ENCODE measurements at places on chromosomes 3 and 15. TPM values are rescaled to one million over a fixed set of nuclear protein-coding genes. Genes with fewer than 3 reads are reported as not detected.
A peak's percentile ranks its signal among the peaks of the same experiment; 100 is the strongest.

Gene PROS1
- total RNA-seq: 75.9 TPM

GRCh38 chr15:73854265-73854664 lies 19.1 kb upstream of the TBC1D21 start:
- DNase-seq: no peak

DNA sequence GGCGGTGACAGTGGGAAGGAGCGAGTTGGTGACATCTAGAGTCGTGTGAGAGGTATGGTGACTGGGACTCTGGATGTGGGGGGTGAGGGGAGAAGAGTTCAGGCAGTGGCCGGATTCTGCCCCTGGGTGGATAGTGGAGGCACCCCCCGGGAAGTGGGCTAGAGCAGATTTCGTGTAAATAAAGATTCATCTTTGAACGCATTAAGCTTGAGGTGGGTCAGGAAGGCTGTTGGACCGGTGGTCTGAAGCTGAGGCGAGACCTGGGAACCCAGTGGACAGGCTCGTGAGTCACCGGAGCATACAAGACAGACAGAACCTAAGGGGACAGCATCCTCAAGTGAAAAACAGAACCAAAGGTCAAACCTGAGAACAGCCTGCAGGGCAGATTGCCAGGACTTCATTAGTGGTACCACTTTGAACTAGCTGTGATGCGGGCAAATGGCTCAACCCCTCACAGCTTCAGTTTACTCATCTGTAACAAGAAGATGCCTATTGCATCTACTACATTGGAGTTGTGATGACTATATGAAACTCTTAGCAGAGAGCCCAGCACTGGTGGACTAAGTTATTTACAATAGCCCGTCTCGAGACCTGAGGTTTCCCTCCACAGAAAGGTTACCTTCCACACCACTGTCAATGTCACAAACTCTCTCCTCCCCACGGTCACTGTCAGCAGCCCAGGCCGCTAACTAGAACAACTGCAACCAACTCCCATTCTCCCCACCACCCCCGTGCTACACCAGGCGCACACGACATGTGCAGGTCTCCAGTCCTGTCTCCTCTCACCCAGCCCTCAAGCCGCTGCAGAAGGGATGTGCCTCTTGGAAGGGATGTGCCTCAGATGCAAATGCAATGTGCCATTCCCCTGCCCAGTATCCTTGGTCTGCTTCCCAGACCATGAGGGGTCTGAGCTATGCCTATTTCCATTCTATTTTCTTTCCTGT lies 901 bp upstream of the CLN6 start:
- peak; percentile 26 for DNase-seq

Gene MCCC1
- 17.9 TPM for total RNA-seq

GRCh38 chr15:46901001-46901400 lies 816.3 kb upstream of the SEMA6D start:
- no peak for DNase-seq

- DNase-seq: no peak
Observed at GRCh38 chr3:69179740-69180372, 57.5 kb upstream of the LMOD3 start.

- no peak for DNase-seq
Observed at GRCh38 chr3:25171118-25171807, 256.8 kb upstream of the RARB start.

Gene ZNF385D
- total RNA-seq: 3.9 TPM

GRCh38 chr3:134374791-134375581 lies 739 bp upstream of the AMOTL2 start:
- DNase-seq: no peak

Gene LINGO1
- not detected for total RNA-seq

- DNase-seq: no peak
Observed at GRCh38 chr3:184942735-184943134, 130.8 kb downstream of the VPS8 start.

DNA sequence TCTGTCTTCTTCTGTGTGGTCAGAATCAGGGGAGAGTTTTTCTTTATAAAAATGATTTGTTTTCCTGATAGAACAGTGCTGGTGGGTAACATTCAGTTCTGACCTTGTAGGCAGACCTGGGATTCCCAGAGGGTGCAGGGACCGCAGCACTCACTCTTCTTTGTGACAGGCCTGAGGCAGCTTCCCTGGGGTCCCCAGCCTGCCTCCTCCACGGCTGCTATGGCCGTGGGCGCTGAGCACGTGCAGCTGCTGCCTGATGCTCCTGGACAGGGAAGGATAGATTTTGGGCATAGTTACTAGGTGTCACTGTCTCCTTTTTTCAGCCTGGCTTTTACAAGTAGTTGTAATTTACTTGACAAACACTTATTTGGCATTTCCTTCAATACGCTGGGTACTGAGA lies 39.1 kb downstream of the CACNA1D start:
- no peak for DNase-seq

DNA sequence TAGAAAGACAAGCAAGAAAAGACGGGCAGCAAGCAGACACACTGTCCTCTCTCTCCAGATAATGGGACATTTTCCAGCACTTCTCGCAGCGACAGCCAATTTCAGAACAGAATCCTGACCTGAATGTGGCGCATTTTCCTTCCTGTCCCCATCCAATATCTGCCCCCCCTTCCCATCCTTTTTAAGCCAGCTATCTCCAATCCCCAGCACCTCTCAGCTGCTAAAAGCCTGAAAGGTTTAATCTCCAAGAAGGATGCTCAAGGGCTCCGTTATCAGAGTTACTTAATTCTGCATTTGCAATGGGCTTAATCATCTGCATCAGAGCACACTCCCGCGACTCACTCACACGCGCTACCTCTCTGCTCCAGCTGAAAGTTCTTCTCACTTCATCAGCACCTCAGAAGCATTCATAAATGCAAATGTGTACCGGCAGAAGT lies 50.5 kb downstream of the SRGAP3 start:
- DNase-seq: no peak

DNA sequence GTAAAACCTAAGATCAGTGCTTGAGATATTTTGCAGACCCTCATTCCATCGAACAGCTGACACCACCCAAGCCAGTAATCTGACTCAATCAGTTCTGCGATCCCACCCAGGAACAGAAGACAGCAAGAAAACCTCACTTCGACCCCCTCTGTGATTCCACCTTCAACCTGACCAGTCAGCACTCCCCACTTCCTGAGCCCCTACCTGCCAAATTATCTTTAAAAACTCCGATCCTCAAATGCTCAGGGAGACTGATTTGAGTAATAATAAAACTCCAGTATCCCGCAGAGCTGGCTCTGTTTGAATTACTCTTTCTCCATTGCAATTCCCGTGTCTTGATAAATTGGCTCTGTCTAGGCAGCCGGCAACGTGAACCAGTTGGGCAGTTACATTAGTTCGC lies 25.7 kb upstream of the CLDN16 start:
- no peak for DNase-seq

Gene TTLL13
- not detected for total RNA-seq

- no peak for DNase-seq
Observed at GRCh38 chr3:33091746-33092145, 5.2 kb downstream of the GLB1 start.

DNA sequence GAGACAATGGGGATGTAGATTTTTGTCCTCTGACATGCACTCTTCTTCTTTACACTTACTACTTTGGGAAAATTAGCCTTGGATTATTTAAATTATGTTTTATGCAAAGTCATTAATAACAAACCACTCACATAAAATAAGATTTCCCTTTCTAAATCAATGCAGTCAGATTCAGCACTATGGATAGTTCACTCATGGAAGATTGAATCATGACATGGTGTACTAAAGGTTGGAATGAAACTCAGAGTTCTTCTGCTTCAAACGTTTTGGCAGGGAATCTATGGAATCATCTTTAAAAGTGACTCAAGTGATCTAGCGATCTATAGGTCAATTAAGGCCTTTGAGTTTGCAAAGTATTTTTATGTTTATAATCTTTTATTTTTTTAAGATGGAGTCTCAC lies 154.3 kb downstream of the KCNMB2 start:
- no peak for DNase-seq

DNA sequence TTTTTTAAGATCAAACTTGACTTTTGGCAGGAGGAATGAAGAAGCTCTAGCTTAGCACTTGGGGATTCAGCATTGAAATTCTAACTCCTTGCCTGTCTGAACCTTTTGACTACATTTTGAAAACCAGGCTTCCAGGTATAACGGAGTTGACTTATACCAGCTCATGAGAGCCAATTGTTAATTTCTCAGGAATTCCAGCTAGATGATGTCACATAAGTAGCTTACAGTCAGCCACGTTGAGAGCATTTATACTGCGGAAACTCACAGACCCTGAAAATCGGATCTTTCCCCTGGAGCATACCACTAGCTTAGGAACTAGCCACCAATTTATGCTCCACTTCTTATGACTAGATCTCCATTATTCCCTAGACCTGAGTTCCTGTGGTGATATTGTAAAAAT lies 321.4 kb upstream of the DPH6 start:
- DNase-seq: no peak

- no peak for DNase-seq
Observed at GRCh38 chr15:31799715-31800321, 230.5 kb upstream of the CHRNA7 start.

Gene FSTL1
- total RNA-seq: 194 TPM

Gene BSN
- 0.17 TPM for total RNA-seq

GRCh38 chr3:49386056-49386756 lies 25.6 kb downstream of the RHOA start:
- DNase-seq: no peak

GRCh38 chr15:63323798-63324563 lies 46.6 kb downstream of the APH1B start:
- DNase-seq: peak; percentile 33

Gene GOLGA8G
- total RNA-seq: under 0.01 TPM

GRCh38 chr3:51280176-51280575 lies 104.9 kb upstream of the MANF start:
- no peak for DNase-seq

Gene NSMCE3
- total RNA-seq: 13.8 TPM

DNA sequence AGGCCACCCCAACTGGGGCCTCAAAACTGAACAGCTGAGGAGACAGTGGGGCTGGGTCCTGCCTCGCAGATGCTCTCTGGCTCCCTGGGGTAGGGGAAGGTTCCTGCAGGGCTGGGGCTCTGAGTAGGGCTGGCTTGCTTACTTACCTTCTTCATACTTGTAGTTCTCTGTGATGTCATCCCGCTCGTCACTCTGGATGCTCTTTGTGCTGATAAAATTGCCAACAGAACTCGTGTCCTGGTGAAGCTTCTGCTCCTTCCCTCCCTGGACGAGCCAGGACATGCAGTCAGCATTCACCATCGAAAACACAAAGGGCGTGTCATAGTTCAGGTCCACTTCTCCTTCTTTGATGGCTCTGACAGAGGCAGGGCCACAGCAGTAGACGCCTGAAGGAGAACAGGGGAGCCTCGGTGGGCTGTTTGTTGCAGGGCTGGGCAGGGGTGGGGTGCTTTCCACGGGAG lies 17.9 kb upstream of the EPB42 start:
- DNase-seq: no peak

GRCh38 chr15:90871139-90871715 lies 2.8 kb downstream of the FURIN start:
- DNase-seq: no peak

DNA sequence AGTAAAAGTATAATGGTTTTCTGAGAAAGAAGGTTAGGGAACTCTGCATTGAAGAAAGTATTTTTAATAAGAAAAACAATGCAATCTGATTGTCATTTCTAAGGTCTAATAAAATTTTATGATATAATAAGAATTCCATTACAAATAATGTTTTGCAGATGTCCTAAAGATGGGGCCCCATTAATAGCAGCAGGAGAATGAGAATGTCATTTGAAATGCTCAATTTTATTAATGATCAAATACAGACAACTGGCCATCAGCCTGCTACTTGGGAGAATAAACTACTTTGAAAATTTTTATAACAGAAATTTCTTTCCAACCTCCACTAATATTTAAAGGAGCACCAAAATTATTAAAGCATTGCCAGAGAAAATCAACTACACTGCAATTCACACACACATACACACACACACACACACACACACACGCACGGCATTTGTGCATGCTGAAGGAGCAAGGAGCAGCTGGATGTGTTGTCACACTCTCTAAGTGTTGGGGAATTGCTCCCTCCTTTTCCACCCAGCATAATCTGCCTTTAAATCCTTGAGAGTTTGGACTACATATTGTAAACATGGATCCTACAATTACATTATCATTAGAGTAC lies 109.5 kb downstream of the THRB start:
- no peak for DNase-seq

- DNase-seq: peak; percentile 46
Observed at GRCh38 chr15:74327756-74328155, 39.7 kb downstream of the CYP11A1 start.
